ENCODE measurements at places on chromosomes 1 and 21. TPM values are rescaled to one million over a fixed set of nuclear protein-coding genes. Genes with fewer than 3 reads are reported as not detected.

DNA sequence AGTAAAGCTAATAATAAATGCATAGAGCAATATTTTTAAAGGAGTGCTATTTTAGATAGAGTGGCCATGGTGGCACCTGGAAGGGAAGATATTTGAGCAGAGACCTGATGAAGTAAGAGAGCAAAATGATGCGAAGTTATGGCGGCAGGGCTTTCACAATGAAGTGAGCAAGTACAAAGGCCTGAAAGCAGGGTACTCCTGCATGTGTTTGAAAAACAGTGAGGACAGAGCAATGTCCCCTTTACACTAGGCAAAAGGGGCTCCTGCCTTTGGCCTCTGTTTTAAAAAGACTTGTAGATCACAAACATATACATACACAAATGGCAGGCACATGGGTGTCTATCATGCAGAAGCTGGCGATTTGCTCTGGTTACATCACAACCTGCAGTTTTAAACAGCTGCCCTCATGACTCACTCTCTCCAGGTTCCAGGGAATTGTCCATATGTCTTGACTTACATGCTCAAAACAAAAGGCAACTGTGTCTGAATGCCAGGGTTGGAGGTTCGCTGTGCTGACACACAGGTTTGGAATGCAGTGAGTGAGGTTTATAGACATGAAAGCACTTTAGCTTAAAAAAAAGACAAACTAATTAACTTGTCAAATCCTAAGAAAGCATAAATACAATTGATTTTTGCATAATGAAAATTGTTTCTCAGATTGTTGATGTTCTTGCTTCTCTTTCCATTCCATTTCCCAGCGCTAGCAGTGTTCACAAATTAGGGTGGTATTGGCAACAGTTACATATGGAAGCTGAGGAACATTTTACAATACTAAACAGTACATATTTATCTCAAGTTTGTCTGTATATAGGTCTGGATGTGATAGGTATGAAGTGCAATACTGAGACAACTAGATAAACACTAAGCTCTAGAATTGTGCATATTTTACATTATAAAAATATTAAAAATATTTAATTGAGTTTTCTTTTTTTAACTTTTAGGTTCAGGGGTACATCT, 313.9 kb downstream of the BARHL2 start:
- H3K27ac ChIP-seq, result no peak overlapping the region
- no peak for DNase-seq
- H3K4me1 ChIP-seq, result no peaks in the 10 kb centered on the region
- H3K27me3 ChIP-seq, result no peaks in the 10 kb centered on the region

- H3K27ac ChIP-seq, result peak overlapping the region; percentile 87
- no peaks in the 10 kb centered on the region for H3K4me1 ChIP-seq
- DNase-seq, result peak; percentile 90
- H3K36me3 ChIP-seq, result no peaks in the 10 kb centered on the region
Observed at GRCh38 chr1:59730759-59731478, 83.8 kb upstream of the HOOK1 start.

VSIG8 gene
- 0.21 TPM for total RNA-seq

DNA sequence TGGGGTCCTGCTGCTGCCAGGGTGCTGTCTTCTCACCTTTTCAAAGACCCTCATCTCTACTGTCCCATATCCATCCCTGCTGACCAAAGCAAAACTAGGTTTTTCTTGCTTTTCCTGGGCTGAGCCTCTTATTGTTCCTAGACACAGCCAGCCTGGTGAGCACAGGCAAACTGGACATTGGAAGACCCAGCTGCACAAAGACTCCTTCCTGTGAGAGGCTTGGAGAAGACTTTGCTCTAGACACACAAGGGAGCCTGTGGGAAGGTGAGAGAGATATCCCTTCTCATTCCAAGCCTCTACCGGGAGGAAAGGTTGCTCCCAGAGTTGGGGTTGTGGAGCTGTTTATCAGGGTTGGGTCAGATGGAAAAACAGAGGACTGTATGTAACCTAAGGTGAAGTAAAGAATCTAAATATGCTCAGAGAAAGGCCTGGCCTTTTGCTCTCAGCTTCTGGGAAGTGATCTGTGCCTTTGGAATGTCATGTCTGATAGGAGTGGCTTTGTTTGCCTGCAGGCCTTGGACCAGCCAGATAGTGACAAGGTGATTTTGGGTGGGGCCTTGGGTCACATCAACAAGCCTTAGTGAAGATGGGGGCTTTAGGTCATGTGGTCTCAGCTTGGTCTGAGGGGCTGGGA, 87.6 kb upstream of the RUNX1 start:
- no peak for DNase-seq
- no peaks in the 10 kb centered on the region for H3K36me3 ChIP-seq
- H3K27me3 ChIP-seq, result no peaks in the 10 kb centered on the region
- H3K4me3 ChIP-seq, result no peak overlapping the region

DNA sequence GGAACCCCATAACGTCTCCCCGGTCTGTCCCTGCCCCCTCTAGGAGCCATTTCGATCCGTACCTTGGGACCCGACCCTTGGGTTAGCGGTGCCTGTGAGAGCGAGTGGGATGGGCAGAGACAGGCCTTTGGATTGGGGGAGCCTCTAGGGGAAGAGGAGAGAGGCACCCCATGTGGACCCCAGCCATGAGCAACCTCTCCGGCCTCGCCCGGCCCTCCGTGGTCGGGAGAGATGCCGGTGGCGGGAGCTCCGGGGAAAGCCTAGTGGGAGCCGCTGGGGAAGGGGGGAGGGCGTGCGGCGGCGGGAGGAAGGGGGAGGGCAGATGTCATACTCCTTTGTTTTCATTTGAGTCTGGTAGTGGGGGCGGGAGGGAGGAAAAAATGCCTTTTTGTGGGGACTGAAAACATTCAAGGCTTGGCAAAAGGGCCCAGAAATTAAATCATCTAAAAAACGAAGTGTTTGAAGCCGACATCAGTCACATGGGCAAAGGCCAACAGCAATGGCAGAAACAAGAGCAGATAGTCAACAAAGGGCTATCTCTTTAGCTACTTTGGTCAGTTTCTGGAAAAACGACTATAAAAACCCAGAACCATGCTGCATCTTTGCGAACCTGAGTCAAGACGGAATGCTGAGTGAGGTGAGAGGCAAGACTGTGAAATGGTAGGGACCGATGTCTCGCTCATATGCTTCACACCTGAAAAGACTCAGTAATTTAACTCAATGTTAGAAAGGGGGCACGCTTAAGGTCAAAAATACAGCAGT, 758 bp downstream of the PTBP2 start:
- no peaks in the 10 kb centered on the region for H3K36me3 ChIP-seq
- DNase-seq, result peak; percentile 74
- H3K4me3 ChIP-seq, result peak overlapping the region; percentile 95
- H3K4me1 ChIP-seq, result peaks cover 2% of the 10 kb centered on the region

- H3K27me3 ChIP-seq, result no peaks in the 10 kb centered on the region
- H3K4me3 ChIP-seq, result peak overlapping the region; percentile 67
- H3K4me1 ChIP-seq, result no peaks in the 10 kb centered on the region
- DNase-seq, result no peak
Observed at GRCh38 chr1:1356166-1356795, 2.1 kb downstream of the MXRA8 start.

- H3K27me3 ChIP-seq, result no peaks in the 10 kb centered on the region
- no peak overlapping the region for H3K27ac ChIP-seq
- DNase-seq, result no peak
- H3K4me3 ChIP-seq, result no peak overlapping the region
Observed at GRCh38 chr1:48450505-48450904, 21.5 kb downstream of the SPATA6 start.

- H3K4me3 ChIP-seq, result no peak overlapping the region
- no peak overlapping the region for H3K27ac ChIP-seq
- no peak for DNase-seq
- no peaks in the 10 kb centered on the region for H3K4me1 ChIP-seq
Observed at GRCh38 chr1:152654110-152654509, 9.1 kb upstream of the LCE2D start.

ECM1 gene
- total RNA-seq, result 26.3 TPM

DNA sequence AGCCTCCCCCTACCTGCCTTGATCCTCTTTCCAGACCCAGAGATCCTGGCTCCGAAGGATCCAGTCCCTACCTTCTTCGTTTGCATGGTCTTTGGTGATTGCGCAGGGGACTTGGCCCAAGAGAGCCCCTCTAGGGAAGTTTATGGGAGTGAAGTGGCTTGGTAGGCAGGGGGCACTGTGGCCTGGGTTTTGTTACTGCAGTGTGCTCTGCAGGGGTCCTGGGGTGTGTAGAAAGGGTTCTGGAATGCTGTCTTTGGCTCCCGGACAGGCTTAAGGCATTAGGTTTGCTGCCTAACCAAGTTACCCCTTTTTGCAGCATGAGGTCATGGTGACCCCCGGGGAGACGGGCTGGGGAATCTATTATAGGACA, 3.8 kb downstream of the ATP8B2 start:
- H3K4me1 ChIP-seq, result no peaks in the 10 kb centered on the region
- DNase-seq, result no peak
- H3K4me3 ChIP-seq, result peak overlapping the region; percentile 32
- H3K27me3 ChIP-seq, result no peaks in the 10 kb centered on the region
- peak overlapping the region; percentile 74 for H3K27ac ChIP-seq
- peaks cover 4% of the 10 kb centered on the region for H3K36me3 ChIP-seq

DNA sequence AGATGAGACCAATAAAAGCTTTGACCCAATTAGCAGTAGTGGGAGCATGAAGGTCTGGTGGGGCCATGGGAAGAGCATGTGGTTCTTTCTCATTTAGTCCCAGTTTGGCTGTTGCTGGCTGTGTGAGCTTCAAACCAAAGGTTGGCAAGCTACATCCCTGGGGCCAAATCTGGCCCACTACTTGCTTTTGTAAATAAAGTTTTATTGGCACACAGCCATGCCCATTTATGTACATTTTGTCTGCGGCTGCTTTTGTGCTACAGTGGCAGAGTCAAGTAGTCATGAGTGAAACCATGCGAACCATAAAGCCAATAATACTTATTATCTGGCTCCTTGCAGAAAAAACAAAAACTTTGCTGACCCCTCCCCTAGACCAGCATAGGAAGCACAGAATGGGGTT, 196.9 kb downstream of the PRDM2 start:
- no peaks in the 10 kb centered on the region for H3K4me1 ChIP-seq
- H3K4me3 ChIP-seq, result no peak overlapping the region
- no peak overlapping the region for H3K27ac ChIP-seq
- H3K36me3 ChIP-seq, result no peaks in the 10 kb centered on the region
- no peaks in the 10 kb centered on the region for H3K27me3 ChIP-seq

DNA sequence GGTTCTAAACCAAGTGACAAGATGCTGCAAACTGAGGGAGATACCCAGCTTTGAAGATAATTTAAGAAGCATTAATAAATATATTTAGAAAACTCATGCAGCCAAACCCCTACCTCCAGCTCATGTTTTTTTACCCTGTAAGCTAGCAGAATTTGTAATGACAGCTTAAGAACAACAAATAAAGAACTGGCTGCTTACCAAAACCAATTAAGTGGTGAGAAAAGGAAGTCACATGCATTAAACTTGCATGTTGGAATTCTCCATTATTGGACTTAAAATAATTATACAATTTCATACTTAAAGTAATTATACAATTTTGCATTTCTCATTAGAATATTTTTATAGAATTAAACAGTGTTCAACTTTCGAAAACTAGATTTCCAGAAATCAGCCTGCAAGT, 75.6 kb upstream of the CNIH3 start:
- H3K4me1 ChIP-seq, result no peaks in the 10 kb centered on the region
- DNase-seq, result no peak
- no peaks in the 10 kb centered on the region for H3K27me3 ChIP-seq

DNA sequence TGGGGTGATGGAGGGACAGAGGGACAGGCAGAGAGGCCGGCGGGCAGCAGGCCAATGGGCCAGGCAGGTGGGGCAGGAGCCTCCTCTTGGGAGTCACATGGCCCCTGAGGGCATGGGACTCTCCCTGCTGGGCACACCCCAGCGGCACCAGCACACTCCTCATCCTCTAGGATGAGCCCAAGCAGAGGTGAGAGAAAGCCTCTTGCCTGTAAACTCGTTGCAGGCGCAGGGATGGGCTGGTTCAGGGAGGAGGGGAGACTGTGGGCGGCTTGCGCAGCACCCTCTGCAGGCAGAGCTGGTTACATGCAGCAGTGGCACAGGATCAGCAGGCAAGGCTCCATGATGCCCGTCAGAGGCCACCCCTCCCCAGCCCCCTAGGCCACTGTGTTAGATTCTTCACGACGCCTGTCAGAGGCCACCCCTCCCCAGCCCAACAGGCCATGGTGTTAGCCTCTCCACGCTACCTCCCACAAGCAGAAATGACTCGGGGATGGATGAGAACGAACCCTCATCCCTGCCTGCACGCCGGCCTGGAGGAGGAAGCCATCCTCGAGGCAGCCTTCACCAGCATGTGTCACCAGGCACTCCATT, 209.7 kb upstream of the VAMP3 start:
- H3K27me3 ChIP-seq, result no peaks in the 10 kb centered on the region

- no peaks in the 10 kb centered on the region for H3K36me3 ChIP-seq
- H3K27me3 ChIP-seq, result no peaks in the 10 kb centered on the region
- H3K4me1 ChIP-seq, result no peaks in the 10 kb centered on the region
- H3K4me3 ChIP-seq, result no peak overlapping the region
- H3K27ac ChIP-seq, result no peak overlapping the region
Observed at GRCh38 chr1:192766009-192766625, 42.7 kb upstream of the RGS2 start.

CR1 gene
- total RNA-seq, result 9.9 TPM

DNA sequence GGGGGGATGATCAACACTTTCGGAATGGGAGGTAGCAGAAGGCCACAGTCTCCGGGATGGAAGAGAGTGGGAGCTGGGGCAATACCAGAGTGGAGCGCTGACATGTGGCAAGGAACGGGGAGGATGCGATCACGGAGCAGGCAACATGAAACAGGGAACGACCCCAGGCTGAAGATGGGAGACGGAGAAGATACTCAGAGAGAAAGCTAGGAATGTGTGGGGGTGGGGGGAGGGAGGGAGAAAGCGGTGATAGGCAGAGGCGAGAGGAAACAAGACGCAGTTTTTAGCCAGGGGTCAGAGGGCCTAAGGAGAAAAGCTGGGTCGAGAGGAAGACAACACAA, 577 bp downstream of the RAB3GAP2 start:
- DNase-seq, result peak; percentile 30
- peak overlapping the region; percentile 72 for H3K4me3 ChIP-seq
- H3K27ac ChIP-seq, result no peak overlapping the region
- H3K4me1 ChIP-seq, result peaks cover 12% of the 10 kb centered on the region
- no peaks in the 10 kb centered on the region for H3K27me3 ChIP-seq

DNA sequence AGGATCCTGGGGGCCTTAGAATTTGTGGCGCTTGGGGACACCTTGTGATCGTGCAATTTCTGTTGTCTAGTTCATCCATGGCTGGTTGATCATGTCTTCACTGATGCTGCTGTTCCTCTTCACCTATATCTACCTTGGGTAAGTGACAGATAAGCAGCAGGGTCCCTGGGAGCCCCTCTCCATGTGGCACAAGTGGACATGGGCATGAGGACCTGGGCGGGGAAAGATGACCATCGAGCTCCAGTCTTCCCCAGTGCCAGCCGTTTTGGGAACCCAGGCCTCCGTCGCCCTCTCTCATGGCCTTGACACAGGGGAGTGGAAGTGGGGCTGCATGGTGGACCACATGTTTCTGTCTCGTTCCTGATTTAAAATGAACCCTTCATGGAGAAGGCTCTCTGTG, 17.6 kb downstream of the PSEN2 start:
- H3K4me1 ChIP-seq, result no peaks in the 10 kb centered on the region
- no peak overlapping the region for H3K27ac ChIP-seq
- no peaks in the 10 kb centered on the region for H3K36me3 ChIP-seq
- H3K4me3 ChIP-seq, result no peak overlapping the region
- no peaks in the 10 kb centered on the region for H3K27me3 ChIP-seq
- DNase-seq, result no peak

- no peaks in the 10 kb centered on the region for H3K36me3 ChIP-seq
- H3K4me1 ChIP-seq, result no peaks in the 10 kb centered on the region
- H3K27ac ChIP-seq, result no peak overlapping the region
Observed at GRCh38 chr1:228270032-228270431, 62.2 kb downstream of the OBSCN start.

GRCh38 chr1:205232127-205232820, 4.5 kb downstream of the TMCC2 start:
- H3K27ac ChIP-seq, result no peak overlapping the region
- no peaks in the 10 kb centered on the region for H3K4me1 ChIP-seq
- H3K4me3 ChIP-seq, result no peak overlapping the region

- H3K4me3 ChIP-seq, result peak within 1 kb of the TSS; percentile 73
- no peaks in the 10 kb centered on the region for H3K4me1 ChIP-seq
- no peaks in the 10 kb centered on the region for H3K36me3 ChIP-seq
- no peaks in the 10 kb centered on the region for H3K27me3 ChIP-seq
Observed at GRCh38 chr1:1358433-1359271, at the start of gene MXRA8. TSS of gene MXRA8 (minus strand) at chr1:1358555. CDS start at chr1:1358504, 51 bp downstream.

Measured in aorta (tissue), 5 donors.